CD4-positive, alpha-beta T cell treated with Interleukin-12 subunit alpha and Interleukin-12 subunit beta, for 1 hour (primary cell): ENCODE measurements at places on chromosomes 12 and 14.

DNA sequence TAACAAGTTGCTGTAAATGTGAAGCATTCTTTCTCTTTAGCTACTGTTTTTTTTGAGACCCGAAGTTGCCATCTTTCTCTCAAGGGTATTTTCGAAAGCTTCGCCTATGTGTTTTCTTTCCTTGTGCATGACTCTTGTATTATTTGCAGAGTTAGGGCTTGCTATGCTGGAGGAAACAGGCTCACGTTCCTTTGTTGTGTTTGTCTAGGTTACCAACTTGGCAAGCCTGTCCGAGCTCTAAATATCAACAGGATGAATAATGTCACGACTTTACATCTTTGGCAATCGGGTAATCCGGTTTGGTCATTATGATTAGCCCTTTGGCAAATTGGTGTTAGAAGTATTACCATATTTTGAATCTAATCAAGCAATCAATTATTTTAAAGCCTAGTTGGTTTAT, 15.9 kb upstream of the ATP6V0A2 start:
- no peak for DNase-seq

GRCh38 chr12:105036937-105037649, 47.2 kb downstream of the ALDH1L2 start:
- no peak for DNase-seq

- DNase-seq = no peak
Observed at GRCh38 chr14:89137526-89138163, 279.4 kb downstream of the FOXN3 start.

DNA sequence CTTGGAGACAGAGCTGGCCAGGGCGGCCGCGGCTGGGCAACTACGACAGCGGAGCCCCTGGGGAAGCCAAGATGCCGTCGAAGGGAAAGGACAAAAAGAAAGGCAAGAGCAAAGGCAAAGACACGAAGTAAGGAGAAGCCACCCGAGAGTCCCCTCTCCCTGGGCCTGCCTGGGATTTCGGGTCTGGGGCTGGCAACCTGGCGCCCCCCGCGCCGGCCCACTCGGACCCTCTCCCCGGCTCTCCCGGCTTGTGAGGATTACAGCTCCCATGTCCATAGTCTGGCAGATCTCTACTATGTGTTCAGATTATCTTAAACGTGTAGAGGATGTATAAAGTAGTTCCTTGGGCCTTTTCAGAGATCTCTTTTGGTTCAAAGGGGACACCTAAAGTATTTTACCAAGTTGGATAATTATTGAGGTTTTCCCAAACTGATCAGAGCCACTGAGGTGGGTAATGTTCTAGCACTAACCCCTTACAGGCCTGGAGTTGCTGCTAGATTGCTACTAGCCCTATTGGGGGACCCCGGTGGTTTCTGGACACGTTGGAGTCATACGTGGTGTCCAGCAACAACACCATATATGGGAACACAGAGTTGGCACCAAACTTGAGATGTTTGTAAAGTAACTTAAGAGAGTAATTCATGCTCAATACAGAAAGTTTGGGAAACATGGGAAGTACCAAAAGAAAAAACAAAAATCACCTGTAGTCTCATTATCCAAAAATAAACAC, 424 bp downstream of the BBOF1 start:
- no peak for DNase-seq

- no peak for DNase-seq
Observed at GRCh38 chr12:28232211-28232928, 42.1 kb downstream of the CCDC91 start.

- DNase-seq = no peak
Observed at GRCh38 chr12:79415321-79415720, 275.4 kb downstream of the PAWR start.

DNA sequence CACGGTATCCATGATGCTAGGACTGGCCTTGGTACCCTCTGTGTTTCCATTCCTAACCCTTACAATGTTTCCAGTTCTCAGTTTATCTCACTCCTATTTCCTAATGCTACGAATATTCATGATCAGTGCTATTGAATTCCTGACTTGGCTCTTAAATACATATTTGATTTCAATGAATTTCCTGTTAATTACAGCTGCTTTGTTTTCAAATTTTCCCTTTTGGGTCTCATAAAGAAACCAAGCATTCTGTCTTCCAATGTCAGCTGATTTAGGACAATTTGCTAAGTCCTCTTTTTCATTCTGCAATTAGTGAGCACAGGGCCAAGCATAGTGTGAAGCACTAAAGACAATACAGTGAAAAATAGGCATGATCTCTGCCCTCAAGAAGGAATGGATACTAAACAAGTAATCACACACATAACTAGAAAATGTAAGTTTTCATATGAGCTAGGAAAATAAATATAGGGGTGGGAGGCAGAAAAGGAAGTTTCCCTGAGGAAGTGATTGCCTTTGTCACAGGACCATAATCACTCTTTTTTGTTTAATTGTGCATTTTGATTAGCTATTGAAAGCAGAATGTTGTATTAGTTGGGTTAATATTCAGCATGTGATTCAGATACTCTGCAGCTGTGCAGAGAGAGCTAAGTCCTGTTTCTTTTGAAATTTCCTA, 88.5 kb downstream of the KCNC2 start:
- DNase-seq = no peak

GRCh38 chr12:28144059-28144458, 46.2 kb upstream of the CCDC91 start:
- no peak for DNase-seq

DNA sequence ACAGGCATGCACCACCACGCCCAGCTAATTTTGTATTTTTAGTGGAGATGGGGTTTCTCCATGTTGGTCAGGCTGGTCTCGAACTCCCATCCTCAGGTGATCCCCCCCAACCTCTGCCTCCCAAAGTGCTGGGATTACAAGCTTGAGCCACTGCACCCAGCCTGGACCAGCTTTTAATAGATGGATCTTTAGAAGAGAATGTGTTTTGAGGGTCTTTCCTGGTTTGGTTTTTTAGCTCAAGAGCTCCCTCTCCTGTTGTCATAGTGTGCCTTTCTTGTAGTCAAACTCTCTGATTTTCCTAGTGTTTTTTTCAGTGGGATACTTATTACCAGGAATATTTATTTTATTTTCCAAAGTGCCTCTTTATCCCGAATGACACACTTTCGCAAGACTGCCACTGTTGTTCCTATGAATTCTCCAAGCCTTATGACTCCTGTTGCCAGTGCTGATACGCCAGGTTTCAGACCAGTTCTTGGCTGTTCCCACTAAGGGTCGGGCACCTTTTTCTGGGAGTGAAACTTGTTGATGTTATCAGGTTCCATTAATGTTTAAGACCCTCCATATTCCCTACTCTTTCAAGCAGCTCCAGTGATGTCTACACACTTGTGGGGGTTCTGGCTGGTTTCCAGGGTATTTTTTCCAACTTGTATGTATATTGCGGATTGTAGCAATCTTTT, 31.5 kb upstream of the LIMA1 start:
- peak; percentile 2 for DNase-seq

- DNase-seq = no peak
Observed at GRCh38 chr12:66239295-66239694, 50.3 kb downstream of the IRAK3 start.

DNA sequence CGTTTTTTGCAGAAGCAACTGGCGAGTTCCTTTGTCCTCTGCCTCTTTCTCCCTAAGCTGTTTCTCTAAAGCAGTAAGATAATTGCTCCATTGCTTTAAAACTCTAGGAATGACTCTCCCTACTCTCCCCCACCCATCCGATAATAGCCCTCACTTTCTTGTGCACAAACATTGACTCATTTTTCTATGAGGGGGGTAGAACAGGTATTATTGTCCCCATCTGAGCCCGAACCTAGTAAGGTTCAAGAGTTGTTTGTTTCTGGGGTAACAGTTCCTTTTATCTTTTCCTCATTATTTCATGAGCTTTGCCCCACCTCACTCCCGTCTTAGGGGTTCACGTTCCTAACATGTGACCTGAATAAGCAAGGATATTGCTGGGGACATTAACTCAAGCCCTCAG, 190.6 kb downstream of the EMP1 start:
- DNase-seq = no peak

DNA sequence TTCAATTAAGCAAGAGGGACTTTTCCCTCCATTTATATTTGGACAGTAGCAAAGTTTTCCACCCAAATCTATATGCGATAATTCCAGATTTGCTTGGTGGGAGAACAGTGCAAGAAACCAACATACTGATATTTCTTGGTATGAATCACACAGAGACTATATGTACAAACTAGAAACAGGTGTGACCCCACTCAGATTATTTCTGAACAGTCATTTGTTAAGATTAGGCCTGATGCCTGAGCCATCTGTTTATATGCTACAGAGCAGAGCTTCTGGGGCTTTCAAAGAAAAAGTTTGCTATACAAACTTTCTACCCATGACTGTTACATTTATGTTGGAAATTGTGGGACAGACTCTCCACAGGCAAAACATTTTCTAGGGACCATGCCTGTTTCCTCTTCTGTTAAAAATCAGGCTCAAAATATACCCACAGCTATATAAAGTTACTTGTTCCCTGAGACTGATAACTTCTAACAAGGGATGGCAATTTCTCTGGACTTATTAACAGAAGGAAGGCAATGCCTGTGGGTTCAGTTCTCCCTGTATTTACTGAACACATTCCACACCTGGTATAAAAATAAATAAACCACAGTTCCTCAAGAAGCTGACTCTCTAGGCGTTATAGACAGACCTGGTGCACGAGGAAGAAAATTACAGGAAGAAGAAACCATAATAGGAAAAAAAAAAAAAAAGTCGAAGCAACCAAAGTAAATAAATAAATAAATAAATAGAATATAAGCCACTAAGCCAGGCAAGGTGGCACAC, 8.0 kb downstream of the PTPN21 start:
- DNase-seq = no peak

GRCh38 chr14:102941419-102942011, 19.1 kb downstream of the AMN start:
- DNase-seq = no peak
